ENCODE measurements at places on chromosomes 7 and 10.

DNA sequence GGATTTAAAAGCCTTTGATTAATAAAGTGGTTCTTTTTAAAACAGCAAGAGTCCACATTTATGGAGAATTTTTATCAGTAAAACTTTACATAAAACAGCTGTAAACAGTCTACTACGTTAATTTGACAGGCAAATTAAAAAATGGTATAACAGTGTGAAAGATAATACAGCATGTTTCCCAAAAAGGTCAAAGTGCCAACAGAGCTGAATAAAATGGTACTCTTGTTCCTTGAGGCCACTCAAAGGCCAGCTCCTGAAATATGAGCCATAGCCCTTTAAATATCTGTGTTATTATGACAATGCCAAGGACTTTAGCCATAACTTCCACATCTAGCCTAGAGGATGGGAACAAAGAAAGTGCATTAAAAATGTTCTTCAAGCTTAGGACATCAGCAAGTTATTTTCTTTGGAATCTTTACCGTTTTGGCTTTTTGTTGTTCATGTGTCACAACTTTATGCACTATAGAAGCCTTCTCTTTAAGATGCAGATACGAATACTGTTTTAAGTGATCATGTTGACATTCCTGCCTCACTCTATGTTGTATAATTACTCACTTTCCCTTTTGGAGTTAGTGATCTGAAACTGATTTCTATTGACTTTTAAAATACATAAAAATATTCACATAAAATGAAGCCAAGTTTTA lies 165.6 kb downstream of the RNLS start:
- DNase-seq, result no peak

GRCh38 chr7:147912946-147913638 lies 677.5 kb upstream of the C7orf33 start:
- no peak for DNase-seq

GRCh38 chr10:82278401-82279182 lies 403.6 kb downstream of the NRG3 start:
- no peak for DNase-seq

DNA sequence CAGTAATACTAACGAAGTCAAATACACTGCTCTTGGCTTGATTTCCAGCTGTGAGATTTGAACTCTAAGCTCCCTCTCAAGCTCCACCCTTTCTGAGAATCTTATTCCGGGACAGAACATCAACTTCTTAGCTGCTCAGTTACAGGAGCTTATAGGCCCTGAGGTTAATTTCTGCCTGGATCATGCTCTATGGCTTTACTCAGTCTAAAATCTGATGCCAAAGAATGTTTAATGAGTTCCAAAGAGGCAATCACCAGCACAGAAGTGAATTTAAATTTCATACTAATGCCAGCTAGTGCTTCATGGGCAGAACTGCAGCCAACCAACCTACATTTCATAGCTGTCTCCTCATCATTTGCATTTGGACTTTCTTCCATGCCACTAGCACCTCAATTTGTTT lies 707.2 kb downstream of the MAGI2 start:
- DNase-seq, result no peak

DNA sequence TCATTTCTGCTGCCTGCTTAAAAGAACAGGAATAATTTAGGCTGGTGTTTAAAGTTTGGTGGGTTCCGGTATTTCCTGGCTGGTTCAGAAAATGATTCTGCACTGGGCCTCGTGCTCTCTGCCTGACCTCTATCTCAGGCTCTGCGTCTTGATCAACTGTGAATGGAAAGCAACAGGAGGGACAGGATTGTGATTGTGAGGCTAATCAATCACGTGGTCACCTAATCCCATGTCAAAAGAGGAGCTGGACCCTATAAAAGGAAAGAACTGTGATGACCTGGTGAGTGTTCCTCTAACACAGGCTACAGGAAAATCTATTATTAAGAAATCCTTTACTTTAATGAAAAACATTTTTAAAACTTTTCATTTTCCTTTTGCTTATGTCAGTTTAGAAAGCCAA lies at the start of gene DHX32:
DHX32 (minus strand) TSS at position 101 of the 400 bp plus-strand sequence. CDS start 468 bp downstream, outside the sequence.
- DNase-seq, result no peak

- no peak for DNase-seq
Measured at GRCh38 chr10:125102821-125103220, 57.5 kb downstream of the CTBP2 start.

DNA sequence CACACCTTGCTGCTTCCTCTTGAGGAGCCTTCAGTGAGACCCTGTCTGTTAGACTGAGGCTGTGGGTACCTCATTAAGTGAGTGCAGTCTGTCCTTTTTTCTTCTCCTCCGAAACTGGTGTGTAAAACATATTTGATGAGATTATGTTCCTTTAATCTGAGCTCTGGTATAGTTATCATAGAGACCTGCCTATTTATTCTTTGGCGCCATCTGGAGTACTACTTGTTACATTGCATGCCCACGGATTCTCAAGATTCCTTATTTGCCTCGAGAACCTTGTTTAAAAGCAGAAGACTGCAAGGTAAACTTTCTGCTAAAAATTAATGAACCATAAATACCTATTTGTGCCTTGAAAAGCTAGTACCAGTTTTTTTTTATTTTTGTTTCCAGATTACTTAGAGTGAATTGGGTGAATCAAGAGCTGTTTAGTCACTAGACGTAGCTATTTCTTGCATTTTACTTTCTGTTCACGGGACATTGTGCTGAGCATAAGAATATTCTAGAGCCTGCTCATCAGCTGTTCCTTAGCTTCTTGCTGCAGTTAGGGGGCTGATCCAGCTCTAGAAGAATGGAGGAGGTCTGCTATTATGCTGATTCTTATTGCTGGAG lies 16.9 kb upstream of the STMP1 start:
- DNase-seq, result no peak

DNA sequence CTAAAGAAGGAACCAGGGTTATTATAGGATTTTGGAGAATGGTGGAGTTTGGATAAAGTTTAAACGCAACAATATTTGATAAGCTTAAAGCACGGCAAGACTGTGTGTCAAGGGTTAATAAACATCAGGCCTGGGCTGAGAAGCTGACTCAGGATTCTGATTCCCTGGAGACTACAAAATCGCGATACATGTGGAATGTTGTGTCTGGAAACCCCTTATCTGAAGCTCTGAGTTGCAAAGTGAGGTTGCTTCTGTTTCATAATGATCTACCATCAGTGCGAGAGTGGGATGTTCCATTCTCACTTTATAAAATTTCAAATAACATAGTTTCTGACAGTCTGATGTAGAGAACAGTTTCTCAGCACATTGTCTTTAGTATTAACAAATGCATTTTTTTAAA lies 7.8 kb downstream of the C1GALT1 start:
- DNase-seq, result no peak

GRCh38 chr7:94578614-94579013 lies 69.0 kb downstream of the CASD1 start:
- no peak for DNase-seq

- no peak for DNase-seq
Measured at GRCh38 chr10:113151190-113151666, 201.2 kb downstream of the TCF7L2 start.

GRCh38 chr7:50268223-50268622 lies 36.3 kb upstream of the IKZF1 start:
- no peak for DNase-seq

DNA sequence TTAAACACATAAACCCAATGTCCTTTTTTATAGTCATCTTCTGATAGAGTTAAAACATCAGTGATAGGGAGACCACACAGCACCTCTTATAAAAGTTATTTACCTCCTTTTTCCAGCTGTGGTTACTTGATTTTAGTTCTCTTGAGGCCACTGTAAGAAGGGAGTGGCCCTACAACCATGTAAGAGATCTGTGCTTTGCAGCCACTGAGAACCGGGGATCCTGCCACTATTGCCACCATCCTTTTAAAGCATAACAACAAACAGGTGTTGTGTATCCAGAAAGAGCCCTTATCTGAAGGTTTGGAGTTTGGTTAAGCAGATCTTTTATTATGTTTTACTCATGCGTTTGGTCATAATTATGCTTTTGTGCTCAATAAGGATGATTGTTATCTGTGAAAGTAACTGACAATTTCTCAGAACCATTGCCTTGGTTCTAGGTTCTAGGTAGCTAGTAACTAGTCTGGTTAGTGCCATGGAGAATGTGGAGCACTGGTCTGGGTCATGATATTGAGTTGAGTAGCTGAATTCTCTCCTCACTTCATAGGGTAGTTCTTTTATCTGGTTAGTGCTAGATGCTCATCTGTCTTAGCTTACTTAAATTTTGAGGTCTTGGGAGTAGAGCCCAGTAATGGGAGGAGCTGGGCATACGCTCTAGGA lies 56.5 kb downstream of the ST7 start:
- DNase-seq, result no peak

GRCh38 chr7:35593899-35594298 lies 101.0 kb downstream of the HERPUD2 start:
- no peak for DNase-seq

- DNase-seq, result no peak
Measured at GRCh38 chr10:84008878-84009277, 130.4 kb upstream of the GHITM start.

- DNase-seq, result no peak
Measured at GRCh38 chr10:22673785-22674572, 40.4 kb downstream of the PIP4K2A start.

GRCh38 chr7:1112109-1112508 lies 24.2 kb downstream of the GPER1 start:
- no peak for DNase-seq

- no peak for DNase-seq
Measured at GRCh38 chr10:123966896-123967231, 75.3 kb upstream of the CPXM2 start.

- no peak for DNase-seq
Measured at GRCh38 chr7:73885975-73886798, 25.2 kb downstream of the TMEM270 start.

GRCh38 chr7:1535701-1536454 lies 5.4 kb downstream of the MAFK start:
- DNase-seq, result no peak

DNA sequence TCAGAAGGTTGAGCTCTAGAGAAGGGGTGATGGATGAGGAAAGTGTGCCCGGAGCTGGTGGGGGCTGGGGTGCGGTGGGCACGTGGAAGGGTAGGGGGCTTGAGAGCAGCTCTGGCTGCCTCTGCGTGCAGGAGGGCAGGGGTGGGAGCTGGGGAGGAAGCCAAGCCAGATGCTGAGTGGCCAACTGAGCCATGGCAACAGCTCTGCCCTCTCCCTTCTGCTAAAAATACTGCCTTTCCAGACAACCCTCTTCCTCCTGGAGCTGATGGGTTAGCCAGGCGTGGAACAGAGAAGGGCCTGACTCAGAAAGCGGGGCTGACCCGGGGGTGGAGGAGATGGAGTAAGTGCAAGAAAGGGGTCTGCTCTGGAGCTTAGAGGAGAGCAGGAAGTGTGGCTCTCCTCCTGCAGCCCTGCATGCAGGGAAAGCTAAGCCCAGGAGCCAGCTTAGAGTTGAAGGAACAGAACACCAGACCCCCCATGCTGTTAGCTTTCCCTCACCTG lies 114.6 kb upstream of the AGK start:
- no peak for DNase-seq

- no peak for DNase-seq
Measured at GRCh38 chr10:63208986-63209385, 75.9 kb downstream of the NRBF2 start.

DNA sequence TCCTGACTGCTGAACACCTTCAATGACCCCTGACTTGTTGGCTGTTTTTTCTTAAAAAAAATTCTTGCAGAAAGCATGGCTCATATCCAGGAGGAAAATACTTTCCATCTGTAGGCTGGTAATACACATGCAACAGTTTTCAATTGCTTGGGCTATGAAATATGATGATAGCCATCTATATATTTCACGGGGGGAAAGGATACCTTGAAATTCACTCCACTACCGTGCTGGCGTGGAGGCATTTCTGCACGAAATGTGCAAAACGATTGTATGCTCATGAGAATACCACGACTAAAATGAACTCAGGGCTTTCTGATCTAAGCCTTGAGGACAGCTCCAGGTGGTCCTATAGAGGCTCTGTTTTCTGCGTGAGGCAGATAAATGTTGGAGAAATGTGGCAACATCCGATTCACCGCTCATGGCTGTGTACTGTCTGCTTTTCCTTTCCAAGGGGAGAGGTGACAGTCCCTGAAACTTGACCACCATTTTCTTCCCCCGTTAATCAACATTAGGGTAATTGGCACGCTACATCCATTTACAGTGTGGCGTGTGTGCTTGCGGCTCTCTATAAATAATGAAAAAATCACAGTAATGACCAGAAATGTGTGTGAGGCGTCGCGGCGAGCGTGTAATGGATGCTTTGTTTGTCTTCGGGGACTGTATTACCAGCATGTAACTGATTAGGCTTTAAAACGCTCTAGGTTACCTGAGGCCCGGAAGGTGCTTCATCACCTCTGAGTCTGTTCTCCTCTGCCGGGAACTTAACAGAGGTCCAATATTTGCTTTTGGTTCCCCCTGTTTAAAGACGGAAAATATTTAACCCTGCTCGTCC lies 12.8 kb upstream of the CARD11 start:
- no peak for DNase-seq

DNA sequence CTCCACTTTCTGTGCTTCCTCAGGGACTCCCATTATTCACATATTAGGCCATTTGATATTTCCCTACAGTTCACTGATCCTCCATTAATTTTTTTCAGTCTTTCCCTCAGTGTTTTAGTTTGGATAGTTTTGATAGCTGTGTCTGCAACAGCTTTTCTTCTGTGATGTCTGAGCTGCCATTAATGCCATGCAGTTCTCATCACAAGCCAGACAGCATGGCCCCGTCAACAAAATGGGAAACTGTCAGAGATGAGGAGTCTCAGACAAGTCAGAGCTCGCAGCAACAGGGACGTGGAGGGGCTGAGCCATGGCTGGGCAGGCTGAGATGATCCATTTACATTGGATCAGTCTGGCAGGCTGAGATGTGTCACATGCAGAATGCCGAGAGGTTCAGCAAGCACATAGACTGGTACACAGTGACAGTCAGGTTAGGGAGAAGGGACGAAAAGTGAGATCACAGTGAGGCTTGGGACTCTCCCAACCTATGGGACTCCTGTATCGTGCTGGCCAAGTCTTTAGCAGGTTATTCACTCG lies 65.4 kb downstream of the NPS start:
- no peak for DNase-seq

GRCh38 chr10:118672153-118672552 lies 76.7 kb upstream of the PRLHR start:
- DNase-seq, result no peak

DNA sequence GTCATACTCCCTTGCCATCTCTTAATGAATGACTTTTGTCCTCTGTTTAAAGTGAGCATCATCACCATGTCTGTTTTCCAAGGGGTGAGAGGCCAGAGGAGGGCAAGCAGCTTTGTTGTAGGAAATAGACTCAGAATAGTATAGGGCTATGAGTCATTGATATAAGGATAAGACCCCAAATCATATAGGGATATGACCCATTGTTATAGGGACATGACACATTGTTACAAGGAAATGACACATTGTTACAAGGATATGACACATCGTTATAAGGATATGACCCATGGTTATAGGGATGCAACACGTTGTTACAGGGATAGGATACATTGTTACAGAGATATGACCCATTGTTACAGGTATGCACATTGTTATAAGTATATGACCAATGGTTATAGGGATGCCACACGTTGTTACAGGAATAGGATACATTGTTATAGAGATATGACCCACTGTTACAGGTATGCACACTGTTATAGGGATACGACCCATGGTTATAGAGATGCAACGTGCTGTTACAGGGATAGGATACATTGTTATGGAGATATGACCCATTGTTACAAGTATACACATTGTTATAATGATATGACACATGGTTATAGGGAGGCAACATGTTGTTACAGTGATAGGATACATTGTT lies 311.1 kb upstream of the ADARB2 start:
- DNase-seq, result no peak

- no peak for DNase-seq
Measured at GRCh38 chr10:45256246-45256645, 59.2 kb downstream of the OR13A1 start.

GRCh38 chr7:144776447-144776846 lies 59.4 kb downstream of the TPK1 start:
- DNase-seq, result no peak

Measured in DMS 273 treated with DMSO at 0.1 percent for 48 hours (cell line).